ENCODE measurements at places on chromosomes 11 and 22.

DNA sequence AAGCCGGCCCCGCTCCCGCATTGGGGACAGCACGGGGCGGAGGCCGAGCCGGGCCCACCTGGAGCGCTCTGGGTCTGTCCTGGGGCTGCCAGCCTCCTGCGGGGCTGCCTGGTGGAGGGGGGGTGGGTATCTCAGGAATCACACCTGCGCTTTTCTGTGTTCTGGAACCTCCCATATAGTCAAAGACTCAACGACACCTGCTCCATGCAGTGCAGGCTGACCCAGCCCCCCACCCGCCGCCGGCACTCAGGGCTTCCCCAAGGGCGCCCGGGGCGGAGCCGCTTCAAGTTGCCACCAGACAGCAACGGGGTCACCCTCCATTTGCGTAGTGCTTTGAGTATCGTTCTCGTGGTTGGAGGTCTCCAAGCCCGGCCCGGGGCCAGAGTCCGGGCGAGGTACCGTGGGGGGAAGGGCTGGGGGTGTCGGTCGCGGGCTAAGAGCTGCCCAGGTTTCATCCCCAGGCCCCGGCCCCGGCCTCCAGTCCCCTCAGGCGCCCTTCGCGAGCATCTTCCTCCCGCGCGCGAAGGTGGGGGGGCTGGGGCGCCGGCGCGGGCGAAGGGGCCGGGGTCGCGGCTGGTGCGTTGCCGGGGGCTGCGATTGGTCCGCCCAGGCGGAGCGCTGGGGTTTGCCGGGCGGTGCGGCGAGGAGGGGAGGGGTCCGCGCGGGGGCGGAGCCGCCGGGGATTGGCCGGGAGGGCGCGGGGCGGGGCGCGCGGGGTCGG is 6.6 kb downstream of the TSPAN4 start:
- no peak for DNase-seq

DNA sequence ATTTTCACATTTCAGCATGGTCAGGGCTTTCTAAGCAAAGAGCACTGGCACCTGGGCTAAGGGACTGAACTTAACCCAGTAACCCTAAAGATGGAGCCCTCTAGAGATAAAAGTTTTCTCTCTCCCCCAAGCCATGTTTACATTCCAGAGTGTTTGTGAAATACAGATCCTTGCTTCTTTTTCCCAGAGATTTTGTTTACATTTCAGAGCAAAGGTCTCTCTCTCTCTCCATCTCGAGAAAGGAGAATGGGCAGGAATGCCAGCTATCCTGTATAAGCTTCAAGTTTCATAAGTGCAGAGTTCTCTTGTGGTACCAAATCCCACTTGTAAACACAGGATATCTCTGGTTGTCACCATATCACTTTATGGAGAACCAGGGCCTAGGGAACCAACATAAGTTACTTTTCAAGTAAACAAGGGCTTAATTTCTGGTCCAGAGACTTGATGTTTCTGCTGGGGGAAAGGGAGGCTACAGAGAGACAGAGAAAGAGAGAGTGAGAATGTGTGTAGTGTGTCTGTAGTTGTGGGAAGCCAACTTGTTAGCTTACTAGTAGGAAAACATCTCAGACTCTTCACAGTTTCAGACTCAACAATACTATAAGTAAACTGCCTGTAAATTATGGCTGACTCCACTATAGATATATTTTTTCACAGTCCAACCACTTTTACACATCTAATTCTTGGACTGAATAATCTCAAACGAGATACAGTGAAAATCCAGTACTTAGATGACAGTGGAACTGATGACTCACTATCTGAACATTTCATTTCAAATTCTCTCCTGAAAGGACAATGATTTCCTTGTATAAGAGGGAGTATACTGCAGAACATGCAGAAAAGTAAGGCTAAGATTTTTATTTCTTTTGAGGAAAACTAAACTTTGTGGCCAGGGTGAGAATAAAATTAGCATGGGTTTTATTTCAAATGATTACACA is 76.2 kb downstream of the ARHGAP32 start:
- DNase-seq = no peak

- no peak for DNase-seq
Observed at GRCh38 chr11:72871119-72871518, 56.9 kb downstream of the ATG16L2 start.

DNA sequence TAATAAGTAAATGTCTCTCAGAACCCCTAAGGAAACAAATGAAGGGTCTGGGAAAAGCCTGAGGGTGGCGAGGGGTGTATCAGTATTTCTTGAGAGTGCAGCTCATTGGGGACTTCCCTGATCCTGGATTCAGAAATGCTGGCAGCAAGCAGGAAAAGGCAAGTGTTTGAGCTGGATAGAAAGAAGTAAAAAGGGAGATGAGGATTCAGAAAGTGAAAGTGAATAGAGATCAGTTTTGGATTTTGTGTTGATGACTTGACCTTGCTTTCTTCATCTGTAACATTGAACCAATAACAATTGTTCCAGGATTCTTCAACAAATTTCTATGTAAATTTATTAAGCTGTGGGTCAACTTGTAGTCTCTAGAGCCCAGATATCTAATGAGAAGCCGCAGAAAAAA is 66.9 kb upstream of the CTSC start:
- no peak for DNase-seq

- no peak for DNase-seq
Observed at GRCh38 chr11:22780952-22781593, 48.5 kb downstream of the SVIP start.
